GM04503 (cell line): ENCODE measurements at places on chromosomes 1 and 21.

DNA sequence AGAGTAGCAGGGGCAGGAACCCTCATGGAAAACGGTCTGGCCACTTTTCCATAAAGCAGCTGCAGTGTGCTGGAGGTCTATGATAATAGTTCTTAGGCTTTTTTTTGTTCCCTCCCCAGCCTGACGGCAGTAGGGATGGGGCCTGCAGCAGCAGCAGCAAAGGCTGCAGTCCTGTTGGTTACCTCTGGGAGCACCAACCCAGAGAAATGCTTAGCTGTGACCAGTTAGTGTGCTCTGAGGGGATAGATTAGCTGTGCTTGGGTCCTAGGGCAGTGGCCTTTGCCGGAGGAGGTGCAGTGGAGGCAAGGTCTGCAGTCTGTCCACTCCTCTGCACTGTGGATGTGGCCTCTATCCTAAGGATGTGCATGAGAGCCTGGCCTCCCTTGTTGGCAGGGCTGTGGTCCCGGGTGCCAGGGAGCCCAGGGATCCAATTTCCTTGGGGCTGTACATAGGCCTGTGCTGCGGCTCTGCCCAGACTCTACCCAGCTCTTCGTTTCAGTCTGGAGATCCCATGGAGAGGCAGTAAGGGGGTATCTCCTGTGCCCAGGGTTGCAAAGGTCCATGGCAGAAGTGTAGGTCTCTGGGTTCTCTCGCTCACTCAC, 322.7 kb downstream of the PTBP2 start:
- no peak for DNase-seq

DNA sequence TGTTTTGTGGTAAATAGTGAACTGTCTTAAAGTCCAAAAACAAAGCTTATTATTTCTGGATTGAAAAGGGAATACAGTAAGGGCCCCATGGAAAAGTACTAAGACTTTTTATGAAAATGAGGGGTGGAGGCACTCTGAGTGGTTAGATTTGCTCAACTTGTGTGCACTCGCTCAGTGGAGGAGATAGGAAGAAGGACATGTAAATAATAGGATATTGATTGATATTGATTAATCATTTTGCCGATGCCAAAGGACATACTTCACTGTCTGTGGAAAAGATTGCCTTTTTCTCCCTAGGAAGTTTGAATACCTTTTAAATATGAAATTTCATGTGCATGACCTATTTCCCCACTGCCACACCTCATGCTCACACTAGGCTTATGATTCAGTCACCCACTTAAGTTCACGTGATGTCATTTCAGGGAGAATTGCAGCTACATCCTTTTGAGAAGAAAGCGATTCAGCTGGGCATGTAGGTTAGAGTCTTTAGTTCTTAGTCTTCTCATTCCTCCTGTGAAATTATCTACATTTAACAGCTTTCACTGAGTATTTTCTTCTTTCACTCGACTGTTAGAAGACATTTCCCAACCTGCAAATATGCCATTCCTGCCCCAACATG, 5.0 kb downstream of the MTR start:
- no peak for DNase-seq

- DNase-seq = no peak
Observed at GRCh38 chr1:156749419-156750118, 1.9 kb downstream of the HDGF start.

DNA sequence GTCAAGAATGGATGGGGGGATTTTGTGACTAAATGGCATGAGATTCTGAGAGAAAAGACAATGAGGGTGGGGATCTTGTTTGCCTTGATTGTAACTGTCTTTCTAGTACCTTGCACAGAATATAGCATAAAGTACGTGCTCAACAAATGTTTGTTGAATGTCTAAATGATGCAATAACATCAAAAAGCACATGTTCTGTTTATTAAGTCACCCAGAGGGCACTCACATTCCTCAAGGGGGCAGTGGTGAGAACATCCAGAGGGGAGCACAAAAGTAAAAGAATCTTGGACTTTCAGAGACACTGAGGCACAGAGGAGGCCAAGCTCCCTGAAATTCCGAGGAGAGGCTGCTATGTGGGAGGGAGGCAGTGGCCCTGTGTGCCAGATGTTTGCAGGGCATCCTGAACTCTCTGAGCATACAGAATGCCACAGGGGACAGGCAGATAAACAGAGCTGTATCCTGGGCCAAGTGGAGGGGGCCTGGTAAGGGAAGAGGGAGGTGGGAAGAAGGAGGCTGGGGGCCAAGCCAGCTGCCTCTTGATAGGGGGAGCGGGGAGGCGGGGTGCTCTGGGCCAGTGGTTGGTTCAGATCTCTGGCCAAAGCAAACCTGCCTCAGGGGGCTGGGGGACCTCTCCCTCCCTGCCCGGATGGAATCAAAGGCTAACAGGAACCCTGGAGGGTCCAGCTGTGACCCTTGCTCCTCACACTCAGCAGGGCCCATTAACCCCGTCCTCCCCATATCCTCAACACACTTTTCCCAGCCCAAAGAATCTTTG, 6.5 kb upstream of the ATP1A2 start:
- DNase-seq = no peak

- no peak for DNase-seq
Observed at GRCh38 chr1:175591083-175591743, 152.2 kb downstream of the TNR start.

GRCh38 chr1:29624320-29625083, 388.2 kb downstream of the PTPRU start:
- no peak for DNase-seq

DNA sequence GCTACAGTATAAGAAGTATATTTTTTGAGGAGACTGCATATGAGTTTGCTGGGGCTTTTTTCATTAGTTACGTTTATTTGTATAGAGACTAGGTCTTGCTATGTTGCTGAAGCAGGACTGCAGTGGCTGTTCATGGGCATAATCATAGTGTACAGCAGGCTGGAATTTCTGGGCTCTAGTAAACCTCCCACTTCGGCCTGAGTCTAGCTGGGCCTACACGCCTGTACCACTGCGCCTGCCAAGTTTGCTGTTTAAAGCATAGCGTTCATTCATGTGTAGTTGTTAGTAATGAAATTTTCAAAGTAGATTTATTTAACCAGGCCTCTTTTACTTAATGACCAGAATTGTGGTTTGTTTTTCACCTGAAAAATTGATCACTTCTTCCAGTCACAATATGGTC, 33.8 kb downstream of the HS2ST1 start:
- no peak for DNase-seq

DNA sequence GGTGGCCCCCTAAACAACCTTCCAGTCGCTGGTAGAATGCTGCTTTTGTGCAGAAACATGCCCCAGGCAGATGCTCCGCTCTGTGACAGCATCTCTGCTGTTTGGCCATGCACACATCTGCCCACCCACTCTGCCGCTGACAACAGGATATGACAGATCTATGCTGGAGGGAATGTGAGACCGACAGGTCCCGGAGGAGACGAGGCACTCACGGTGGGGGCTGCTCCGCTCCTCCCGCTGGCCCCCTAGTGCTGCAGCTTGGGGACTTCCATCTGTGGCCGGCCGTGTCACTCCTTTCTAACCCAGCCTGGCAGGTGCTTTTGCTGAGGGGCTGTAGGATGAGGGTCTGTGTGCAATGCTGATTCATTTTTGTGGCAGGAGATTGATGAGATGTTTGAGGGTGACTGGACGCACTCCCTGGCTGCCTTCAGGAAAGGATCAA, 49.1 kb upstream of the DMRTB1 start:
- no peak for DNase-seq

GRCh38 chr1:20666804-20667203, 5.6 kb upstream of the DDOST start:
- no peak for DNase-seq

GRCh38 chr1:22537441-22538139, 25.7 kb upstream of the EPHA8 start:
- DNase-seq = no peak

DNA sequence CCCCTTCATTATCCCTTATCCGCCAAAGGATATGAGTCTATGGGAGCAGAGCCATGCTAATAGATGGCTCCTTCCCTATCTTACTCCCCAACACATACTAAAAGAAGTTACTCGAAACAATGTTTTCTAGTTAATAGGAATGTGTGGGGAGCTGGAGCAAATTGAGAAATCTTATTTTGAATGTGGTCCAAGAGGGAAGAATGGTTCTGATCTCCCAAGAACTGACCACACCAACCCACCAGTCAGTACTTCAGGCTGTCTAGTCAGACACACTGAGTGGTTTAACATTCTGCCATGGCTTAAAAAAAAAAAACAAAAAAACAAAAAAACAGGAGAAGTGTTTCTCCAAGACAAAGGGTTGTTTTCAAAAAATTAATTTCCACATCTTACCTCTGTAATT, 31.5 kb upstream of the DNASE2B start:
- DNase-seq = peak; percentile 66

DNA sequence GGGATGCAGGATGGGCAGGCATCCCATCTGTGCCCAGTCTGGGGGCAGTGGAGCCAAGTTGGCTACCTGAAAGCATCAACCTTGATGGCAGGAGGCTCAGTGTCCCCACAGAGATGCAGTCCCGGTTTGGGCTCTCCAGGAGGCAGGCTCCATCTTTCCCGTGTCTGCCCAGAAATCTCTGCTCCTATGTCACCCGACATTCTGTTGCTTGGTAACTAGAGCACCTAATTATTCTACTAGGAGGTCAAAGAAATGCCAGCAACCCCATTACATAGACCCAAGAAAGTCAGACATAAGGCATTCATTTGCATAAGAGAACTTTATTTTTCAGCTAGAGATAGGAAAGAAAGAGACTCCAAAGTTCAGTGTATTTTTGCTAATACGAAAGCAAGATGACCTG, 100.3 kb upstream of the BACE2 start:
- no peak for DNase-seq

DNA sequence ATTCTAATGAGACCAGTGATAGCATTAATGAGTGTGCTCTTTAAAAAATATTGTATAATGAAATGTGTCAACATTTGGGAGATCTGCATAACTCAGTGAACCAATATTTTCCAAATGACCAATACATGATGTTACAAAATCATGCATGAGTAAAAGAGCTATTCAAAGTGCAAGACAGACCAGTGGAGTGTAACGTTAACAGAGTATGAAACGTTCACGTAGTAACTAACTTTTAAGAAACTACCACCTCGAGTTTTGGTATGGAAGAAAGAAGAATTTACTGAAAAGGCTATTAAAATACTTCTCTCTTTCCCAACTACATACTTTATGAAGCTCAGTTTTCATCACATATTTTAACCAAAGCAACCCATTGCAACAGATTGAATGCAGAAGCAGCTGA, 9.6 kb upstream of the SLC6A9 start:
- no peak for DNase-seq

DNA sequence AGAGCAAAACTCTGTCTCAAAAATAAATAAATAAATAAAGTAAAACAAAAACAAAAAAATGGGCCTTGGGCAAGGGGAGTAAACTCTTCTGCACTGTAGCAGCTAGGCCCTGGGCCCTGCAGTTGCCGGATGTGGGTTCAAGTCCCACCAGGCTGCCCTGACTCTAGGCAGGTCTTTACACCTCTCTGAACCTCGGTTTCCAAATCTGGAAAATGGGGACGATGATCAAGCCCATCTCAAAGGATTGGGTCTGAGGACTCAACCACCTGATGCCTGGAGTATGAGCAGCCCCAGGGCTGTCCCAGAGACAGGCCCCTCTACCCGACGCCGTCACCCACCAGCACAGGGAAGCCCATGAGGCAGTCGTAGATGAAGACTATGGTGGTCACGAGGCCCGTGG, 7.5 kb downstream of the GPR153 start:
- no peak for DNase-seq

DNA sequence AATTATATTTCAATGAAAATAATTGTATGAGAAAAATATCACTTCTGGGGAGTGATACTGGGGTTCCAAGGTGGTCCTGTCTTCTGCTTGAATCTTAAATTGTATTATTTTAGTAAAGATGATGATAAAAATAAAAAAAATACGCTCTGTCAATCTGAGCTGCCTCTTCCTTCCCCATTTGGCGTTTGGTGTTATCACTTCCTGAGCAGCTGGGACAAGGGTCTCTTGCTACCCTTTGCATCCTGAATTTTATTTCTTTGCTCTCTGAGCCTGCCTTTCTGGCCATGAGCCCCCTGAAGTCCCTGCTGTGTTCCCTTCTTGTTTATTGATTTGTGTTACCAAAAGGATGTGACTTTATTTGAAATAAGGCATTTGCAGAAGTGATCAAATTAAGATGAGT, 111.0 kb downstream of the KCNJ6 start:
- DNase-seq = no peak

- DNase-seq = no peak
Observed at GRCh38 chr1:48760857-48761256, 15.8 kb downstream of the BEND5 start.

- no peak for DNase-seq
Observed at GRCh38 chr21:42026082-42026435, 15.9 kb upstream of the ZBTB21 start.

DNA sequence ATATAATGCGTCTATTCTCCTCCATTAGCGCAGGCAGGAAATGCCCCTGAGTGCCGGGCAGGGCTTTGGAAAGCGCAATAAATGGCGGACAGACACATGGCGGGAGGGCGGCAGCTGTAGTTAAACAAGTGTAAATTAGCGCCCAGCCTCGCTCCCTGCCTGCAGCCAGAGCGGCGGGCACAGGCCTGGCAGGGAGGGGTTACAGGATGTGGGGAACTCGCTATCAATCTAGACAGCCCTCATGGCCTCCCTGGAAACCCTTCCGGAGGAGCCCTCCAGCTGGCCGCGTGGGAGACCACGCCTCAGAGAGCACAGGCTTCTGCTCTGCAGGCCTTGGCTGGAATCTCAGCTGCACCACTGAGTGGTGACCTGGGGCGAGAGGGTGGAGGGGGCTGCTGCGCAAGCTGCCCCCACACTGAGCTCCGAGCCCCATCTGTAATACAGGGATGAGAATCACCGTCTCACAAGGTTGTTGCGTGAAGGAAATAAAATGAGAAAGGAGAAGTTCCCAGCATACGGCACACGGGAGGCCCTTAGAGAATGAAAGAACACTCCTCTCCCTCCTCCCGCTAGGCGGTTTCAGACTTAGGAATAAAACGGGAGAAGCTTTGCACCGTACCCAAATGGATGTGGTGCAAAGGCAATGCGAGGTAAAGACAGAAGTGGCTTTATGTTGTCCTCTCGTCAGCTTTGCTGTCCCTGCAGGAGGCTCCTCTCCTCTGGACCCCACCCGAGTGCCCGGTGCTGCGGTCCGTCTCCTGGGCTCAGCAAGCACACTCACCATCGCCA, 167.2 kb upstream of the POU3F1 start:
- DNase-seq = no peak

DNA sequence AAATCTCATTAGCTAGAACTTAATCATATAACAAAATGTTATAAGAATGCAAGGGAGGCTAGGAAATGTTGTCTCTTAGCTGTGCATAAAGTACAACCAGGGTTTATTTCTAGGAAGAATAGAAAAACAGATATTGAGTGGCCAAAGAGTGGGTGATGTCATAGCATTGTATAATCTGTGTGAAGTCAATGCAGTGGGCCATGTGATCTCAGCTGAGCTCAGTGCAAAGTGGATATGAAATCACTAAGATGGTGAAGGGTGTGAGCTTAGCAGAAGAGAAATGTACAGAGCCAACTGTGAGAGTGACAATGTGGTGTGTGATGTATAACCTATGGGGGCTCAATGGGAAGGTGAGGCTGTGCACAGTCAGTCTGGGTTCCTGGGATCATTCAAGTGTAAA, 29.7 kb upstream of the DUSP23 start:
- no peak for DNase-seq
